Hematopoietic multipotent progenitor cell treated with erythropoietin and hydrocortisone succinate and interleukin-3 and kit ligand, for 4 days (in vitro differentiated cells): ENCODE measurements at places on chromosomes 3 and 15.

DNA sequence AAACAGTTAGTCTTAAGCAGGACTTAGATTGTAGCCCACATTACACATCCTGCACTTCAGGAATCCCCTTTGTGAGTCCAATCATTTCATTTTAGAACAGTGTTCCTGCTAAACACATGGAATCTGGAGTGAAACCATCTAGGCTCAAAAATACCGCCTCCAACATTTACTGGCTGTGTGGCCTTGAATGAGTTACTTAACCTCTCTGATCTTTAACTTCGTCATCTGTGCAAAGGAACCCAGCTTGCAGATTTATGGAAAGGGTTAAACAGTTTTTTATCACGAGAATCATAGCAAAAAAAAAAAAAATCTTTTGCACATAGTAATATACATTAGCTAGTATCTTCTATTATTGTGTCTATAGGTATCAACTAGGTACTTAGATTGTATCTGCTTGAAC is 8.0 kb upstream of the LRTM1 start:
- DNase-seq: no peak

DNA sequence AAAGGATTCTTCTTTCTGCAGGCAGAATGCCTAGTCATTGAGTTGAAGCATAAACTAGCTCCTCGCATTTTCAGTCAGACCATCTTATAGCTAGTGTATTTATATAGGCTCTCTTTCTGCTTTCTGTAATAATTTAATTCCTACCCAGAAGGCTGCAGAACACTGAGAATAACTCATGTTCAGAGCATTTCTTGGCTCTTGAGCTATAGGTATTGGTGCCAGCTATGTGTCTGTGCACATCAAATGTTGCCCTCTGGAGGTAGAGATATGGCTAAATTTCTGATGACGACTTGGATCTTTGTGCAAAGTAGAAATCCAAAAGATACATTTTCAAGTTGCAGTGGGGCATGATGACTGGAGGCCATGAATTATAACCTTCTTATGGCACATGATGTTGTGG is 336.2 kb upstream of the TPM1 start:
- DNase-seq: peak; percentile 9

GRCh38 chr3:75015280-75015679 is 400.8 kb upstream of the CNTN3 start:
- DNase-seq: no peak

- no peak for DNase-seq
These were observed 115.6 kb downstream of the FNDC3B start for GRCh38 chr3:172154768-172155664.

- no peak for DNase-seq
These were observed 187.5 kb downstream of the NAALADL2 start for GRCh38 chr3:175046601-175047000.

DNA sequence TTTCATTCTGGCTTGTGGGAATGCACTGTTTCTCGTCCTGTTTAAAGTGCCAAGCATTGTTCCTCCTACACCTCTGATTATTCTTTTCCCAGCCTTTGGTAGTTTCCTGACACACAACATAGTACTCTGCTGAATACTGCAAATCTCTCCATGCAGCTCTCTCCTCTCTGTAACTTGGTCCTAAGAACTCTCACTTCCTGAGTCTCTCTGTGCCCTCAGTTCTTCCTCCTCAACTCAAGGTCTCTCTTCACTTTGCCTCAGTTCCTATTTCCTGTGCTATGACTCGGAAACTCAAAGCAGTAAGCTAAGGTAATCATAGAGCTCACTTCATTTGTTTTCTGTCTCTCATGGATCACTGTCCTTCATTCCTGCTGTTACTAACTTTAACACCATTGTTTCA is 113.4 kb downstream of the ZNF280D start:
- DNase-seq: no peak

GRCh38 chr3:174620138-174620537 is 239.0 kb upstream of the NAALADL2 start:
- peak; percentile 59 for DNase-seq

DNA sequence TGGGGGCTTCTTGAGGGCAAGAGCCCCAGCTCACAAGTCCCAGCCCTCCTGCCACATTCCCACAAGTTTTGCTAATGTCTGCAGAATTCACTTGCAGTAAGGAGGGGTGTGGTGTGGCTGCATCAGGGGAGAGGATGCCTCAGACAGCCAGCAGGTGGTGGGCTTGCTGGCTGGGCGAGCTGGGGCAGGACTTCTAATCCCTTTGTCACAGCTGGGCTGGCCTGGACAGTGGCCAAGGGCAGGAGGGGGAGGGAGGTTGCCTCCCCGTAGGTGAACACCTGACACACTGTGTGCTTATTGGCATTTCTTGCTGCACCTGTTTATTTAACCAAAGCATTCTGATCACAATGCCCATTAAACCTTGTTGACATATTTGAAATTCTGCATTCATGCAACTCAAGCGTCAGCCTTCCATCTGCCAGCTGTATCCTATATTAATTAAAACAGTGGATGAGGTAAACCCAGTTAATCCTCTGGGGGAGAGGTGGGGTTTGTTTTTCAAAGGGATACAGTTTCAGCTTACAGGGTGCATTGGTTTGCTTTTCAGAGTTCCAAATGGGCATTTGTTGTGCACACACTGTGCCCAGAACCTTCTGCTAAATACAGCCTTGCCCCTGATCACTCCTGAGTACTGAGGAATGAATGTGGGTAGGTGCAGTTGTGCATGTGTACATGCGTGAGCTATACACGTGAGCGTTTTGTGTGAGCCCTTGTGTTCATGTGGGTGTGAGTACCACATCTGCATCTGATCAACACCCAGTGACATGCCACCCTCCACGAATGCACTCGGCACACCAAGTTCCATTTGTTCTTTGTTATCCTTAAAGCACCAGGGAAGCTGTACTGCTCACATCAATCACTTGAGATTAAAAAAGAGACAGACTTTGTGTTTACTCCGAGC is 268.7 kb downstream of the XXYLT1 start:
- DNase-seq: peak; percentile 85

DNA sequence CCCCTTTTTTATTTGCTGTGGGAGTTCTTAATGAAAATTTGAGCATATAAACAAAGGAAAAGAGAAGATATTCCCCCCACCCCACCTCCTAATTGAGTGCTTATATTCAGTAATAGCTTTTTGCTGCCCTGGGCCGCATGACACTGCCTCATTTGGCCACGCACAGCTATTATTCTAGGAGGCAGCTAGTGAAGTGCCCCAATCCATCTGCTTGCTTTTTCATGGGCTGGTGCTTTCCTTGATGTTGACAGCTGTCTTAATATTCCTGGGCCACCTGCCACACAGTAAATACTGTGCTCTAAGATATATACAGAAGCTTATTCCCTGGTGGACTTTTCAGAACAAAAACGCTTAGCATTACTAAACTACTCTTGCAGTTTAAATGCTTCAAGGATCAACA is 3.8 kb upstream of the CRYBG3 start:
- DNase-seq: no peak

GRCh38 chr3:183377307-183377959 is 51.0 kb downstream of the MCF2L2 start:
- no peak for DNase-seq

DNA sequence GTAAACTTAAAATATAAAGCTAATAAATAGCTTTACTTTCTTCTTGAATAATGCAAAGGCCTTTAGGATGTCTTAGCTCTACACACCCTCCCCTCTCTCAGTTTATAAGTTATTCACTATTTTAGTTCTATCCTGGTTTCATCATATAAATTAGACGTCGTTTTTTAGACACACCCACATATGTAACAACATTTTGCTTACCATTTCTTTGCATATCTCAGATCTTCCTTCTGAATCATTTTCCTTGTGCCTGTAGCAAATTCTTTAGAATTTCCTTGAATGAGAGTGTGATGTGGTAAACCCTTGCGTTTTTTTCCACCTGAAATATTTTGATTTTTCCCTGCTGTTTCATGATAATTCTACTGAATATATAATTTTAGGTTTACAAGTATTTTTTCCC is 2.5 kb upstream of the DAZL start:
- no peak for DNase-seq

DNA sequence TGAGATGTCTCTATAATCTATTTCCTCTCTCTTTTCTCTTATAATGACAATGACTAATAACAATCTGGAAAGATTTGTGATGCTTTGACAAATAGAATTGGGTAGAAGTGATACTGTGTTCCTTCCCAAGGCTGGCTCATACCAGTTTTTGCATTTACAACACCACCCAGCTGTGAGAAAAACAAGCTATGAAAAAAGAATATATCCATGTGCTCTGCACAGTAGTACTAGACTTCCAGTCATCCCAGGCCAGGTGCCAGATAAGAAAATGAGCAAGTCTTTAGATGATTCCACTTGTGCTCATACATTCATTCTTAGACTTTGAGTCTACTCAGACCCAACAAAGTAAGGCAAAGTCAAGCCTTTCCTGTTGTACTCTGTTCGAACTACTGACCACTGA is 350.2 kb upstream of the POU1F1 start:
- DNase-seq: no peak

- DNase-seq: no peak
These were observed 2.8 kb downstream of the MAGEL2 start for GRCh38 chr15:23644829-23645228.

DNA sequence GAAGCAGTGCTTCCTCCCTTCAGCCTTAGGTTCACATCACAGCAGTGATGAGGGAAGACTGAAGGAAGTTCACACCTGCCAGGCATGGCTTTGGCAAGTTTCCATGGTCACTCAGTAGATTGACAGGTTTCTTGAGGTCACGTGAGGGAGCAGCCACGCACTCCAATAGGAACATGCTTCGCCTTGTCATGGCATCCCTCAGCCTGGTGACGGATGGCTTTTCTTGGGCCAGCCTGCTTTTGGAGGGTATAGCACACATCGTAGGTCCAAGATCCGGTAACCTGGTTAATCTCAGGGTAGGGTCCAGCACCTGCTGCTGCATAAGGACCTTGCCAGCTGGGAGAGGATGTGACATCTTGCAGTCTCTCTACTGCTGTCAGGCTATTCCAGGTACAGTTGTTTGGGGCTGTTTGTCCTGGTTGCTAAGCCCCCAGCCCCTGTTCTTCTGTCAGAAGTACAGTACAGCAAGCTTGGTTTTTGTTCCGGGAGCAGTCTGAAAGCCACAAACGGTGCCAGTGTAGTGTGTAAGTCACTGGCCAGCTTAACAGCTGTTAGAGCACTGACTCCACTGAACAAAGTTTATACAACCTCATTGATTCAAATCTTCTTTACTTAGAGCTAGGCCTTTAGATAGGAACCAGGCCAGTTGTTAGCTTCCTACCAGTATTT is 42.3 kb downstream of the PSMD6 start:
- no peak for DNase-seq

DNA sequence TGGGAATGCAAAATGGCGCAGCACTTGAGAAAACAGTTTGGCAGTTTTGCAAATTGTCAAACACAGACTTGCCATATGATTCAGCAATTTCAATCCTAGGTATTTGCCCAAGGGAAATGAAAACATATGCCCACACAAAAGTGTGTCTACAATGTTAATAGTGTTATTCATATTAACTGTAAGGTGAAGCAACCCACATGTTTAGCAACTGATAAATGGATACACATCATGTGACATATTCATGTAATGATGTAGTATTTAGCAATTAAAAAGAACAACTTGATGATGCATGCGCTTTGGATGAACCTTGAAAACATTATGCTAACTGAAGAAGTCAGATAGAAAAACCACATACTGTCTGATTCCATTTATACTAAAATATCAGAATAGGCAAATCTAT is 539.0 kb upstream of the PPP2R3A start:
- no peak for DNase-seq

DNA sequence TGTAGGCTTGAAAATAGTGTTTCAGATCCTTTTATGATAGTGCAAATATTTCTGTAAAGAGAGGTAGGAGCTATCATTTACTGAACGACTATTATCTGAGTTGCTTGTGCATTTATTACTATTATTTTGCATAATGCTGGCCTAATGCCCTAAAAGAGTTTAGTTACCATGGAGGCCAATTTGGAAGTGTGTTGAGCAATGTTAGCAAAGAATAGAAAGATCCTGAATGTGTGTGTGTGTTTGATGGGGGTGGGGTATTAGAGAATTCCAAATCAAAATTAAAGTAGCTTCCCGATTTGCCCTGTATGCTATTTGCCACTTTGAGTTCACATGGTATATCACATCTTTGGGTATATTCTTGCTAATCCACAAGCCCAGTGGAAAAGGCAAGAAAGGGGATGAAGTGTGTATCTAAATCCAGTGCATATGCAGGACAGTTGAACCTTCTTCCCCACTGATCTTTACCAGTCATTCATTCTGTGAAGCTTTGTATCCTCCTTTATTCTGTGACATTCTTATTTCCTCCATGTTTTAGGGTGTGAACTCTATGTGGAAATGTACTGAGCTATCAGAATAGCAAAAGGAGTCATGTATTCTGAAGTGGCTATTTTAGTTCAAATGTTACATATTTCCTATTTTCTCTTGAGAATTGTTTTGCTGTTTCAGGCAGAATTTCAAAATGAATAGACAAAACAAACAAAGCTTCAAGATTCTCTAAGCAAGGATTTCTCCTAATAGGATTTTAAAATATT is 45.7 kb upstream of the PLSCR5 start:
- DNase-seq: no peak

GRCh38 chr3:56059731-56060130 is 408.5 kb downstream of the ERC2 start:
- no peak for DNase-seq

DNA sequence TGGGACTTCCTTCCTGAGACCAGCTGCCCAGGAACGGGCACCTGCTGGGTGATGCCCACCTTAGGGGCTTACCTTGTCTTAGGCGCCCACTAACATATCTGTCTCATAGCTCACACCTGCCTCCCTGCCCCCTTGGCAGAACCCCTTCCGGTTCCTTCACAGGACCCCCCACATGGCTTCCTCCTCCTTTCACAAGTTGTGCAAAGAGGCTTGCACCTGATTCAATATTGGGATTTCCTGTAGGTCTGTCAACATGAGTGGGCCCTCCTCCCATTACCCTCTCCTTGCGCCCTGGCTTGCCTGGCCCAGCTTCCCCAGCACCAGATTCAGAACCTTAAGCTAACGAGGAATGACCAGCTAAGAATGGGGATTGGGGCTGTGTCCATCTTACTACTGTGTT is 633 bp downstream of the THPO start:
- no peak for DNase-seq

DNA sequence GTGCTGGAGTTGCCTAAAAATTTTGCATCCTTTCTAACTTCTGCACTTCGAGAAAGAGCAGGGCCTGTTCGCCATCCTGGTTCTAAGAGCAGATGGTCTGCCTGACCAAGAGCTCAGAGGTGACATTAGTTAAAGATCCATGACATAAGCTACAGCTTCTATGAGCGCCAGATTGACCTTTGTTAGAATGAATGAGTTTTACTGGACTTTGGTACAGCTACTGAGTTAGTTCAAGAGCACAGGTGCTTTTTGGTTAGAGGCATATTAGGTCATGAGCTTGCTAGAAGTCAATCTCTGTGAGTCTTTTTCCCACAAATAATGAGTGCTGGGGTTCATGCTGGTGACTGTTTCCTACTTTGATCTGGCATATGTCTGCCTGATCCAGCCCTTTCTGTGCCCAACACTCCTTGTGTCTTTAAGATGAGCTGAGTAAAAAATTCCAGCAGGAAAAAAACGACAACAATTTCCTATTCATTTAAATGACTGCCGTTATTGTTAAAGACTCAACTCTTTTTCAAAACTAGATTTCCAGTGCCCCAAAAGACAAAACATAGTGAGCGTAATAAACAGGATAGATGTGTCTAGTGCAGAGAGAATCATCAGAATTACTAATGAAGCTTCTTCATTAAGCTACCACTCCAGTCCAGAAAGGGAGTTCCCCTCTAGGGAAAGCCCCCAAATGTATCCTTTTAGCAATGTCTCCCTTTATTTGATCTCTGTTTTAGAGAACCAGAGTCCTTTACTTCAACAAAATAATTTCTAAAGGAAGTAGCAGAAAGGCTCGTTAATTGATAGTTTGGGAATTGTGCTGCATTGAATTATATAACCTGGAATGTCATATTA is 152.9 kb downstream of the SLCO3A1 start:
- DNase-seq: no peak

GRCh38 chr3:81279481-81280379 is 481.7 kb downstream of the GBE1 start:
- no peak for DNase-seq
